ENCODE measurements at places on chromosomes 2 and 18.

DNA sequence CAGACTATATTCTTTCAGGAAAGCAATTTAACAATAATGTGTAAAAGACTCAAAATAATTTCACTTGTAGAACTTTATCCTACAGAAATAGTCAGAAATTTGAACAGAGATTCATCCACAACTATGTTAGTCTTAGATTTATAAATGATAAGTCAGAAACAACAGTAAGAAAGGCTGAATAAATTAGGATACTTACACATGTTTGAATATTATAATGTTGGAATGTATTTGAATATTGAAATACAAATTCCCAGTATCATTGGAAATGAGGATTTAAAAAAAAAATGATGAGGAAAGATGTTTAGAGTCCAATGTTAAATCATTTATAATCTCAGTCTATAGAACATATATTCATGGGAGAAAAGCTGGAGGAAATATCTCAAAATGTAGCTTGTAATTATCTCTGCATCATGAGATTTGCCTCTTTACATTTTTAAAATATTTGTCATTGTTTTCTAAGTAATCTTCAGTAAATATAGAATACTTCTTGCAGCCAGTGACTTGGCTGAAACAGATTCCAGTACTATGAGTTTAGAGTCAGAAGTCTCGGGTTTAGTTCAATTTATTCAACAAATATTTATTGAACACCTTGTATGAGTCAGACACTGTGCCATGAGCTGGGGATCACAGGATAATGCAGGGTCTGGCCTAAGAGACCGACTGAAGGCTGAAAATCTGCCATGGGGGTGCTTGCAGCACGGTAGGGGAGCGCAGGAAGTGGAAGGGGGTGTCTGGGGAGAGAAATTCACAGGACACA lies 32.3 kb downstream of the CXCR4 start:
- DNase-seq = no peak

DNA sequence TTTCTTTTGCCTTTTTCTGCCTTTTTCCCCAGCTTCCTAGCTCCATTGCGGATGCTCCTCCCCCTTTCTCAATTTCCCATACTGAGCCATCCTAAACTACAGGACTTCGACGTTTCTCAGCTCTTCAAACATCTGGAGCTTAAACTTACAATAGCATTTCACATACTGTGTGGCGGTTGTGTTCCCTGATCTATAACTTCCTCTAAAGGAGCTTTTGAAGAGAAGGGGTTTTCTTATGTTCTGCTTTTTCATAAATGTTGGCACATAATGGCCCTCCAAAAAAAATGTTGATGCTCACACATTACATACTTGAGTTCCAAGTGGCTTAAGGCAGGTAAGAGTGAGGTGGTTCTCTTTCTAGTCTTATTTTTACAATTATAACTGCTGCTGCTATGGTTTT lies 87.4 kb downstream of the RNF144A start:
- DNase-seq = no peak

- no peak for DNase-seq
Observed at GRCh38 chr2:19358242-19359020, at the start of gene OSR1. Gene OSR1 (minus strand): TSS chr2:19358623. CDS start chr2:19353805, 4,818 bp downstream.

DNA sequence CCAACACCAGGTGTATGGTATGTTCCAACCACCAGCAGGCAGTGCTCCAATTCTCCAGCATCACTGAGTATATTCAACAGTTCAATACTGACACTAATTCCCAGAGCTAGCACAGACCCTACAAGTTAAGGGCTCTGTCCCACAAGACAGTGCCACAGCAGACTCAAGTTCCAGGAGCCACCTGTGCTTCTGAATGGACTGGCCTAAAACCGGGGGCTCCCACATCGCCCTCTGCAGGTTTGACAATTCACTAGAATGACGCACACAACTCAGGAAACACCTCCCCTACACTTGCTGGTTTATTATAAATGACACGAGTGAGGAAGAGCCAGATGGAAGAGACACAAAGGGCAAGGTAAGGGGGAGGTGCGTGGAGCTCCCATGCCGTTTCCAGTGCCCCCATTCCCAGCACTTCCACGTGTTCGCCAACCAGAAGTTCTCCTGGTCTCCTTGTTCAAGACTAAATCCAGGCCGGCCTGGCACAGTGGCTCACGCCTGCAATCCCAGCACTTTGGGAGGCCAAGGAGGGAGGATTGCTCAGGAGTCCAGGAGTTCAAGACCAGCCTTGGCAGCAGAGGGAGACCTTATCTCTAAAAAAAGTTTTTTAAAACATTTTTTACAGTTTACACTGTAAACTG lies 12.2 kb upstream of the ATP6V1B1 start:
- DNase-seq = no peak

DNA sequence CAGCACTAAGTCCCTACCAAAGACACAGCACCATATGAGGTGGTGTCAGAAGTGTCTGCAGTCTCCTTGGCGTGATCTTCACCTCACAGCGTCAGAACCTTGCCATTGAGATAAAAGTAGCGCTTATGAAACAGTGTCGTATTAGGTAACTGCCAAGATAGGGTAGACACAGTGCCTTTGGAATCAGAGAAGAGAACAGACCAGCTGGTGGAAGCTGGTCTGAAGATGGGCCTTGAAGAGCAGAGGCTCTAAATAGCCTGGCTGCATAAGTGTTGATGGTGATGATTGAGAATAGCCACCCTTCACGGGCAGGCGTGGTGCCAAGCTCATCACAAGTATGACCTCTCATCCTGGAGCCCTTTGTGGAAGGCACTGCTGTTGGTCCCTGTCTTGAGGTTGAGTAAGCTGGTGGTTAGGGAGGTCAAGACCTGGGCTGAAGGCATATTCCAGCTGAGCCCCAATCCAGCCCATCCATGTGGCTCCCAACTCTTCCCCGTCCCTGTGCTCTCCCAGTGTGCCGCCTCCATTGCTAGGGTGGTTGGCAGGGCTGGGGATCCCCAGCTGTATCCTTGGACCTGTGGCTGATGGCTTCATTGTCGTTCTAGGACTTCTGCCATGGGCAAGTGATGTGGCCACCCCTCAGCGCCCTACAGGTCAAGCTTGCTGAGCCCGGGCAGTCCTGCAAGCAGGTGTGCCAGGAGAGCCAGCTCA lies 187.4 kb downstream of the MGAT5 start:
- DNase-seq = no peak
